NCI-H1694 treated with DMSO at 0.1 percent for 48 hours (cell line): ENCODE measurements at places on chromosomes 5 and 9.

DNA sequence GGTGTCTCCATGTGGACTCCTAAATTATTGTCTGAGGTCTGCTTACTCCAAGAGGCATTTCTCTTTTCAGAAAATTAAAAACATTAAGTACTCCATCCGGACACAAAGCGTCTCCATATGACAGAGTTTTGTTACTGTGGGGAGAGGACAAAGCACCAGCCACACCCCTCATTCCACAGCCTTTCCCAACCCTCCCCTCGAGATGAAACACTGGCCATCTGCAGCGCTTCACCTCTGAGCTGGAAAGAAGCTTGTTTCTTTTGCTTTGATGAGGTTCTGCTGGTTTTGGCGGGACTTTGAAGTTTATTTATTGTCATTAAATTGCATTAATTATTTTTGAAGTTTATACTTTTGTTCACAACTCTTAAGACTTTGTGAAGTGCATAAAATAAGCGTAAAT is 27.6 kb upstream of the NKD2 start:
- no peak for DNase-seq

DNA sequence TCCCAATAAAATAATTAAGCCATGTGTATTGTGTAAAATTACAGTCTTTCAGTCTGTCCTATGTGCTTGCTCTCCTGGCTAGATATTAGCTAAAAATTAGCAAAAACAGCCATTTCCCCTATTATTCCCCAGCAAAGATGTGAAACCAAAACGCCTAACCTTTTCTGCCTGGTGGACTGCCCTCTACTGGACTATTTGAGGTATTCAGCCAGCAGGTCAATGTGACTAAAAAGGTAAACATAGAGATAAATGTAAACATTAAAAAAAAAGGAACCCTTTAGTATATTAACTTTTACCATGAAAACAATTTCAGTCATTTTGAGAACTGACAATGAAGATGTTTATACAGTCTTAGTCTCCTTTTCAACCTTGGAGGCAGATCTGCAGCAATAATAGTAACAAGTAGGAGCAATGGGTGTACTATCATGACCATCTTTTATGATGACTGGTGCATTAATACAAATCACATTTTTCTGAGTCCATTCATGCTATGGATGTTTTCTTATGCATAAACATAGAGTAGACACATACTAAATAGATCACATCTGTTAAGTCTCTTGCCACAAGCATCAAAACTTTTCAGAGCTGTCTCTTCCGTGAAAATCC is 10.1 kb downstream of the ATG12 start:
- DNase-seq = peak; percentile 8

GRCh38 chr9:2602704-2603116 is 18.9 kb upstream of the VLDLR start:
- DNase-seq = no peak

- DNase-seq = no peak
Observed at GRCh38 chr9:1411826-1412225, 361.7 kb downstream of the DMRT2 start.

DNA sequence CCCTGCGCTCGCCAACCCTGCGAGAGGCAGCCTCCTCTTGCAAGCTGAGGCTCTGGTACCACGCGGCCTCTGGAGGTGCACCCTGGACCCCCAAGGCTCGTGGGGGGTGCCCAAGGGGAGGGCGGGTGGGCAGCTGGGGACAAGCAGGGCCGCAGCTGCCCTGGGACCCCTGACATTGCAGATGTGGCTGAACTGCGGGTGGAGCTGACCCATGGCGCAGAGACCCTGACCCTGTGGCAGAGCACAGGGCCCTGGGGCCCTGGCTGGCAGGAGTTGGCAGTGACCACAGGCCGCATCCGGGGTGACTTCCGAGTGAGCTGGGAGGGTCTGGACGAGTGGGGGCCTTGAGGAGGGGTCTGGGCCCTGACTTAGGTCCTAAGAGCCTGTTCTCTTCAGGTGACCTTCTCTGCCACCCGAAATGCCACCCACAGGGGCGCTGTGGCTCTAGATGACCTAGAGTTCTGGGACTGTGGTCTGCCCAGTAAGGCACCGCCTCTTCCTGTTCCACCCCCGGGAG is 1.5 kb downstream of the MAMDC4 start:
- no peak for DNase-seq

DNA sequence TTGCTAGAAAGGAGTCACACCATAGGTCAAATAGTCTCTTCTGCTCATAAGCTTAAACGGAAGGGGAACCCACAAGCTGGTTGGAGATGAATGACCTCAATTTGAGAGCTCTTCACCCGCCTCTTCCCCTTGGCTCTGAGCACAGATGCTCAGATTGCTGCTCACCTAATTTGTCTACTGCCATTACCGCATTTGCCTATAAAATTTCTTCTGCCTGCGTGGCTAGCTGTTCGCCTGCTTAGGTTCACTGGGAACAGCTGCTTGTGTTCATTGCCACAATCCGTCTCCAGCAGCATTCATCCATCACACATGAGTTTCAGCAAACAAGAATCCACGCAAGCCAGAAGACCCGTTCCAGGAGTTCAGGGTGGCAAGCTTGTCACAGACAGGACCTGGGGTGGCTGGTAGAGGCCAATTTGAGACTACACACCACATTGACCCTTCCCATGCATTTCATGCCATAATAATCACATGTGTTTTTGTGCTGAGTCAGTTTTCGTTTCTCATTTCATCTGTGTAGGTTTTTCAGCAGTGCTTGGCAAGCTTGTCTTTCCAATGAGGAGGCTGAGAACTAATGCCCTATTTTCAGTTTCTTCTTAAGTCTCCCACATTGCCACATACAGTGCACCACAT is 50.2 kb upstream of the DNAH5 start:
- peak; percentile 98 for DNase-seq

DNA sequence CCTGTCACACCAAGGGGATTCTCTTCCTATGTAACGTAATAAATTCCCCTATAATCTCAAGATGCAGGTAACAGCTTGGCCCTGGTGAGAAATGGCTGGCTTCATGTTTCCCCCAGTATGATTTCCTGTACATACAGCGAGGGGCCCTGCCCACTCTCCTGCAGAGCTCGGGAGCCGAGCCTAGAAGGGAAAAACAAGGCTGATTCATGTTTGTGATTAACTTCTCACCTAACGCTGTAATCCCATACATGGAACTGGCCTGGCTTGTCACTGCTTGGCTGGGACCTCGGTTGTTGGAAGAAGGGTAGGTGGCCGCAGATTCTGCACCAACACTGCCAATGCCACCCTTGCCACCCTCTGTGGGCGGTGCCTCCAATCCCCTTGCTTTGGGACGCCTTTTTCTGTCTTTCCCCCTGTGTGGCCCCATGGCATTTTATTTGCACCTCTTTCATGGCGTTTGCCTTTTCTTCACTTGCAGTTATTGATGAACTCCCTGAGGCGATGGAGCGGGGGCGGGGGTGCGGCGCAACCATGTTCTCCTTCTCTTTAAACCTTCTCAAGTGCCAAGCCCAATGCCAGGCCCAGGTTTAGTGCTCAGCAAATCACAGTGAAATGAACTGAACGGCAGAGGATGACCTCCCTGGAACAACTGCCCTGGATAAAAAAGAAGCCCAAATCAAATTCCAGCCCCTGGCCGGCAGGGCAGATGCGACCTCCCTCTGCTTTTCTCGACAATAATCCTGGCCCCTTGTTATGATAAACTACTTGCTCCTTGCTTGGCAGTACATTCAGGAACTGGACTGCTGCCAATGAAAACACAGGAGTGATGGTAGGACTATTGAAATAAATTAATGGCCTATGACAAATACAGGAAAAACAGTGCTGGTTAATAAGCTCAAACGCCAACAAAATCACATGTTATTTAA is 108.1 kb downstream of the TMEM174 start:
- DNase-seq = peak; percentile 78

GRCh38 chr9:37197158-37198038 is 77.0 kb downstream of the ZCCHC7 start:
- peak; percentile 26 for DNase-seq

- no peak for DNase-seq
Observed at GRCh38 chr9:34611251-34611810, 566 bp downstream of the RPP25L start.

- peak; percentile 4 for DNase-seq
Observed at GRCh38 chr9:85142968-85143367, 473.4 kb downstream of the NTRK2 start.

- no peak for DNase-seq
Observed at GRCh38 chr5:90948969-90949368, 390.4 kb downstream of the ADGRV1 start.

DNA sequence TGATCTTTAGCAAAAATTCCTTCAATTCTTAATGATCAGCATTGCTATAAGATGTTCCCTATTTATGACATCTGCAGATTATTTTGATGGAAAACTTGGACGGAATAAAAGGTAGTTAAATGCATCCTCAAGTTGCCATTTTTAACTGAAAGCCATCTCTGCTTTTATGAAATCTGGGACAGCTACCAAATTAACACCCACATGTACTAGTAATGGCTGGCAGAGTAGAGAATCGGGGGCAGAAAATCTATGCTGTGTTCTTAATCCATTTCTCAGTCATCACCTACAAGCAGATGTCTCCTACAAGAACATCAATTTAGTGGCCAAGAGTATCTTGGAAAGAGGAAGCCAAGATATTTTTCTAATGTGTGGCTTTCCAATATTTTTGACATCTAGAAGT is 22.1 kb upstream of the C9orf57 start:
- DNase-seq = no peak

- no peak for DNase-seq
Observed at GRCh38 chr5:3187771-3188425, 407.7 kb upstream of the IRX1 start.

DNA sequence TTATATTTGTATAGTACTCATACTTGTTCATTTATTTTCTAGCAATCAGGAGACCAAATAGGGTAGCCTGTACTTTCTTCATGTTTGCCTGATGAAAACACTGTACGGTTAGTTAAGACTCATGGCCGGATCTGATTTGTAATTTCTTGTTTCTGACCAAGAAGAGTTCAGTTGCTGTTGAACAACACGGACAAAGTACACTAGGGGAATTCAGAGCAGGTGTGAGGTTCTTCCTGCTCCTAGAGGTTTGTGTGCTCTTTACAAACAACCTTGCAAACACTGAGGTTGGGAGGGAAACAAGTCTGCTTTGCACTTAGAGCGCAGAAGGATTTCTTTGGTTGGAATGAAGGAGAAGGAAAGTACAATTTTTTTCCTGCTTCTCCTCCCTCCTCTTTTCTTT is 69.7 kb downstream of the TRIO start:
- DNase-seq = no peak

GRCh38 chr5:93076566-93076965 is 504.5 kb downstream of the NR2F1-AS1 start:
- DNase-seq = no peak

GRCh38 chr5:305050-305449 is 16.5 kb upstream of the AHRR start:
- no peak for DNase-seq

DNA sequence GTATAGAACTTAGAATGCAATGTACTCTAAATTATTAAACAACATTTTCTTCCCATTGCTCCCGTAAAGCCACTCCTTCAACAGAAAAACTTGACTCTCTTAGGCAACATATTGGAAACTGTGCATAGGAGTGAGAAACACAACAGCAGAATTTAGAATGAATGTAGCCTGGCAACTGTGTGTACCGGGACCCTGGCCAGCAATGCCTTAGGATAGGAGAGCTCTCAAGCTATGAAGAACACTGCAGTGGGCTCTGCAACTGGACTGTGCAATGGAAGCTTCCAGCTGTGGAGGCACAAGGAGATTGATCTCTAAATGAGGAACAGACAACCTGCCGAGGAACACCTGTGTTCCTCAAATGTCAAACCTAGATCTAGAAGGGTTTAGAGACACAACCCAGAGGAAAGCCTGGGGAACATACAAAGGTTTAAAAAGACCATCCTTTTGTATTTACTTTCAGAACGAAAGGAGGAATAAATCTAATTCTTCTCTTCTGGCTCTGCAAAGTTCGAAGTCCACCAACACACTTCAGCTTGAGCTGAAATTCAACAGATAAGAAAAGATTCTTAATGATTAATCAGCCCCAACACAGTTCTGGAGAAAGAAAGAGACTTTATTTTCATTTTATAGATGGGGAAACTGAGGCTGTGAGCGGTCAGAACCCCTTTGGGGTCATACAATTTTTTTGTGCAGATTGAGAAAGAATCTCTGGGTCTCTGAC is 51.5 kb upstream of the ARL15 start:
- DNase-seq = no peak

GRCh38 chr9:33202018-33202417 is 34.9 kb upstream of the B4GALT1 start:
- DNase-seq = no peak

GRCh38 chr9:13688223-13688989 is 408.9 kb upstream of the MPDZ start:
- DNase-seq = no peak

DNA sequence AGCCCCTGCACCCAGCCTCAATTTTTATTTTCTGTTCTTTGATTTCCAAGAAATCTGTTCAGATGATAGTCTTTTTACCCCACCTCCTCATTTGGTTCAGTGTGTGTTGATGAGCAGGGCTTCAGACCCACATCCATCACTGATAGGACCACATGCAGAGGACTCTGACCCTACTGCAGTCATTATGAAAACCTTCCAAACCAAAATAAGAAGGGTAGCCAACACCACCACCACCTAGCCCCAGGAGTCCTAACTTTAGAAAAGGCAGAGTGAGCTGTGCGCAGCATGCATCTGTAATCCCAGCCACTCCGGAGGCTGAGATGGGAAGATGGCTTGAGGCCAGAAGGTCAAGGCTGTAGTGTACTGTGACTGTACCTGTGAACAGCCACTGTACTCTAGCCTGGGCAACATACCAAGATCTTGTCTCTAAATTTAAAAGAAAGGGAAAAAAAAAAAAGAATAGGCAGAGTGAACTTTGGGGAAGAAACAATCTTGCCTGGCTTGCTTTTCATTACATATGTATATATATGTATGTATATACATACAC is 13.0 kb downstream of the CDKN2AIPNL start:
- DNase-seq = no peak

GRCh38 chr5:136027311-136027710 is 1.5 kb upstream of the TGFBI start:
- DNase-seq = no peak

GRCh38 chr5:72608297-72608696 is 101.1 kb upstream of the ZNF366 start:
- DNase-seq = peak; percentile 66

DNA sequence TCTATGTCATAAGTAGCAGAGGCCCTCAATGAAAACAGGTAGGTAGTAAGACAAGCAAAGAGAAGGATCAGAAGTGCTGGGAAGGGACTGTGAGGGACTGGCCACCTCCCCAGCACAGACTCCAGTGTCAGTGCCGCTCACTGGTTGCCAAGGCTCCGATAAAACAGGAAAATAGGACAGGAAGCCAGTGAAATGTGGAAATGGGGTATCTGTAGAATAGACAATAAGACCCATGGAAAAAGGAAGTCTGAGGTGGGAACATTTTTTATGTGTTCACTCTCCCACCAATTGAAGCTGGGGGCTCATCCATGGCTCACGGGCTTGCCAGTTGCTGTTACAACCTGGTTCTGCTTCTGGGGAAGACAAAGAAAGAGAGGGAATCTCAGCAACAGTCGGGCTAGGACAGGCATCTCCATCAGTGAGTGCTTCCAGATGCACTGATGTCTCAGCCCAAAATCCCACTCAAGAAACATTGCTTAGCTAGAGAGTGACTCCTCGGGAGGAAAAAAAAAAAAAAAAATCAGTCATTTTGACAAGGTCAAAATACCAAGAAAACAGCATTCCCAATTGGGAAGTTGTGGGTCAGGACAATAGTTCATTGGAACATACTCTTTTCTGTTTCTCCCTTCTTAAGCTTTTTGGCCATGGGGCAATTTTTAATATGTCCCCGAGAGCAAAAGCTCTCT is 27.6 kb upstream of the NFIB start:
- no peak for DNase-seq
